Caco-2 (cell line): ENCODE measurements at places on chromosomes 7 and 10. TPM values are rescaled to one million over a fixed set of nuclear protein-coding genes. Genes with fewer than 3 reads are reported as not detected.

DNA sequence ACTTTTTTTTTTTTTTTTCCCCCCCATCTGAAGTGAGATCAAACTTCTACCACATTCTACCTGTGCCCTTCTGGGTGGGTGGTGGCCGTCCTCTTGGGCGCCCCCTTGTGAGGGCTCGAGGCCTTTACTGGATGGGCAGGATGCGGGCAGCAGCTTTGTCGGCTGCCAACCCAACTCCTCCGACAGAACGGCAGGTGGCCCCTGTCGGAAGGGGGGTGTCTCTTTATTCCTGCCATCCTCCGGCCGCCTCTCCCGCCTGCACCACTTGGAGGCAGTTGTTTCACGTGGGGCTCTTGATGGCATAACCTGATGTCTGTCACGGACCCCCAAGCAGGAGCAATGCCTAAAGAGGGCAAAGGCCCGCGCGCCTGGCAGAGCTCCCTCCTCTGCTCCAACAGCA, 31.0 kb downstream of the AMZ1 start:
- DNase-seq = peak; percentile 50

DNA sequence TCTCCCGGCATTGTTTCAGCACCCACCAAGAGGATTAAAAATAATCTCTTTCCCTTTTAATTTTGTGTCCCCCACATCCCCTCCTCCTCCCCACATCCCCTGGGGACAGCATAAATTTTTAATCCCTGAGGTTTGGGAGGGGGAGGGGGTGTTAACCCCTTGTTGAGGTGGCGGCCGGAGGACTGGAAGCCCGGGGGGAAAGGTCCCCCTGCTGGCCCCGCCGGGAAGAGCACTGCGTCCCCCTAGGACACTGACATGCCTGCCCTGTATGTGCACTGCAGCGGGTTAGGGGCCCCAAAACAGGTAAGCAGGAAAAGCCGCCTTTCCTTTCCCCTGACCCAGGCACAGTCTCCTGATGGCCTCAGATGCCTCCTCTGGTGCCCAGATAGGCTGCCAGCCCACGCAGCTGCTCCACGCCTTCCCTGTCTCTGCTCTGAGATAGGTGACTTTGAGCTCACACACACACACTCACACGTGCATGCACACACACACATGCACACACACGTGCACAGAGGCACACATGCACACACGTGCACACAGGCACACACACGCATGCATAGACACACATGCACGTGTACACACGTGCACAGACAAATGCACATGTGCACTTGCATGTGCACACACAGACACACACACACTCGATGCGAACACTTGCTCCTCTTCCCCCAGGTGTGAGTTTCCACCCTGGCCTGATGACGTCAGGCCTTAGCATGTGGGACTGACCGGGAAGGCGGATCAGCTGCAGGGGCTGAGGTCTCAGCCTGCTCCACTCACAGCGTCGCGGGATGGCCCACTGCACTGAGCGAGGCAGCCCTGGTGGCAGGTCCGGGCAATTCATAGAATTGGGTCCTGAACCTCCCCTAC, 12.3 kb downstream of the CNPY1 start:
- DNase-seq = no peak

- no peak for DNase-seq
Measured at GRCh38 chr7:36303202-36304098, 86.2 kb upstream of the ANLN start.

GRCh38 chr10:5573968-5574641, 49.3 kb downstream of the CALML3 start:
- DNase-seq = no peak

DNA sequence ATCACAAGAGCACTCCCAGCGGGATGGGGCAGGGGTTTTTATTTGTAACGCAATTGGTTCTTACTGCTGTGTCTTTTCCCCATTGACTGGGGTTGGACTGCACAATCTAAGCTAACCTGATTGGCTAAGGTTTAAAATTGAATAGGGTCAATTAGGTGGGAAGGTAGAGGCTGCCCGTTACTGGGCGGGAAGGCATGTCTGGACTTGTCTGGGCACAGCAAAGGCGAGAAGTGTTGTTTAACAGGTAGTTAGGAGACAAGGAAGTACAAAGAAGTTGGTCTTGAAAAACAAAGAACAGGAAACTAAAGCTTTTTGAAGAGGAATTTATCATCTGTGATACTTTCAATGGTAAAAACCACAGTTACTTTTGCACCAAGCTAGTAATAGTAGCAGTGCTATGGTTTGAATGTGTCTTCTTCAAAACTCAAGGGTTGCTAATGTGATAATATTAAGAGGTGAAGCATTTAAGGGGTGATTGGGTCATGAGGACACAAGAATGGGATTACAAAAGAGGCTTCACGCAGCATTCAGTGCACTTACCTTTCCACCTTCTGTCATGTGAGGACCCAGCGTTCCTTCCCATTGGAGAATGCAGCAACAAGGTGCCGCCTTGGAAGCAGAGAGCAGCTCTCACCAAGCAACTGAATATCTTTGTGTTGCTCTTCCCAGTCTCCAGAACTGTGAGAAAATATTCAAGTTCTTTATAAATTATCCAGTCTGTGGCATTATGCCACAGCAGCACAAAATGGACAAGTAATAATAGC, 875.5 kb upstream of the SORCS1 start:
- DNase-seq = no peak

- DNase-seq = no peak
Measured at GRCh38 chr10:120483006-120483405, 26.0 kb downstream of the PLPP4 start.

DNA sequence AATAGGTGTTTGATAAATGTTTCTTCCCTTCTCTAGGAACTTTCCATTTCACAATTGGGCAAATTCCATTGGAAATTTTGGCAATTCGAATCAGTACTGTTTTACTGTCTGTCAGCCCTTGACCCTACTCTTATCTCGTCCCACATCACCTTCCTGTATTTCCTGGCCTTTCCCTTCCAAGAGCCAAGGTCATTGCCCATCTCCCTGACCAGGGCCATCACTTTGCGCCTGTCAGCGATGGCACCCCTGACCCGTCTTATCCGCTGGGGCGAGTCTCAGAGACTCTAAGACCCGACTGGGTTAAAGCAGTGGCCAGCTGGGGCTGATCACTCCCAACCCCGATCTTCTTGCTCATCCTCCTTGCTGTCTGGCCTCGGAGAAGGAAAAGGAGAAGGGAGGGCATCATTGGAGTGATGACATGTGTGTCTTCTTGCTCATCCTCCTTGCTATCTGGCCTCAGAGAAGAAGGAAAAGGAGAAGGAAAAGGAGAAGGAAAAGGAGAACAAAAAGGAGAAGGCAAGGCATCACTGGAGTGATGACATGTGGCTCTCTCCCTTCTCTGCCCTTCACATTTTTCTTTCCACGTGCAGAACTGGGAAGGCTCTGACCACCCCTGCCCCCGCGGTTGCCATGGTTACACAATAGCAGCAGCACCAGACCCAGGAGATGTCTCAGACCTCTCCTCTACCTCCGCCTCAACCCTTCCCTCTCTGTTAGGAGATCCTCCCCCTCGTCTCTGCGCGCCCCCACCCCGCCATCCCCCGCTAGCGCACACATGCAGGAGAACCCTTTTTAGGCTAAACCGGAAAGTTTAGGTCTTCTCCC, 2.0 kb downstream of the SEMA3D start:
- DNase-seq = no peak

GRCh38 chr7:6495597-6496262, 48.0 kb upstream of the DAGLB start:
- DNase-seq = no peak

Gene SRI
- 93.1 and 103 TPM in 2 replicates for total RNA-seq
